Neural crest cell (in vitro differentiated cells): ENCODE measurements at places on chromosomes 6 and 20. TPM values are rescaled to one million over a fixed set of nuclear protein-coding genes. Genes with fewer than 3 reads are reported as not detected.

Gene PCK1
- not detected in 2 replicates for total RNA-seq

Gene HSPA1L
- total RNA-seq, result 1.5 and 1.8 TPM in 2 replicates

Gene DNAH8
- total RNA-seq, result 0.05 and 0.39 TPM in 2 replicates

DNA sequence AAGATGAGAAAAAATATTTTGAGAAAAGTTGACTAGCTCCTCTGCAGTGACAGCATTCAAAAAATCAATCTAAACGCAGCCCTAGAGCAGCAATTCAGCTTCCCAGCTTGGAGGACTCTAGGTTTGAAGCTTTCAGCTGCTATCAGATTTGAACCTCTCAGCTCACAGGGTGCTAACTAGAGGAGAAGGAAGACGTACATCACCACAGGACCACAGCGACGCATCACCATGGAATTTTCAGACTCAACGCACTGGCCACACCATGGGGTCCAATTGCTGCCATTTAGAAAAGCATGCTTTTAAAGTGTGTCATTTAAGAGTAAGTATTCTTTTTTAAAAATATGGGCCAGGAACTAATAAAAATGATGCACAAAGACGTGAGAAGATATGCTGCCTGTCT is 45.0 kb upstream of the FUCA2 start:
- no peak for DNase-seq

DNA sequence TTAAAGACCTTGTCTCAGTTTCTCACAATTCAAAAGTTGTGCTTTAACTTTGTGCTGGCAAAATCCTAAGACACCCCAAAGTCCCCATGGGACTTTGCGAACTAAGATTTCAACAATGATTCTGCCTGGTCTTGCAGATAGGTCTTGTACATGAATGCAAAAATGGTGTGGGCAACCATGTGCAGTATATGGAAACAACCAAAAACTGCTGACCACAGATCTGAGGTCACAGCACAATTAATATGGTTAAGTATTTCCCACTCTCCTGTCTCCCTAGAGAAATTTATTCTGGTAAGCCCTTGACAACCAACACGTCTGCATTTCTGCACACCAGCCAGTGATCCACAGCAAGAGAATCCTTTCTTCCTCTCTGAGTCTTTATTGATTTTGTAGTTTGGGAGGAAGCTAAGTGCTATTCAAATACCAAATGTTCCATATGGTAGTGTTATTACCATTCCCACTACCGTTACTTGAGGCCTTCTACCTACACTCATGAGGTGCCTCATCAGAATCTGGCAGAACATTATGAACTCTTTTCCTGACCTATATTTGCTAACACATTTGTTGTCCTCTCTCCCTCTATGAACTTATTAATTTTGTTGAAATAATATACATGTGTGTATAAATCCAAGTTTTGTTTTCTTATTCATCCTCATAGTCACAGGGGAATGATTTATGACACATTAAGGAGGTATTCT is 178.7 kb downstream of the ATXN1 start:
- DNase-seq, result no peak

GRCh38 chr20:50704971-50705370 is 13.6 kb upstream of the RIPOR3 start:
- DNase-seq, result no peak

GRCh38 chr20:52518735-52519134 is 327.2 kb upstream of the ZFP64 start:
- no peak for DNase-seq

GRCh38 chr6:56515081-56515905 is 127.4 kb downstream of the DST start:
- no peak for DNase-seq

GRCh38 chr6:169802790-169803189 is 51.4 kb downstream of the ERMARD start:
- no peak for DNase-seq

DNA sequence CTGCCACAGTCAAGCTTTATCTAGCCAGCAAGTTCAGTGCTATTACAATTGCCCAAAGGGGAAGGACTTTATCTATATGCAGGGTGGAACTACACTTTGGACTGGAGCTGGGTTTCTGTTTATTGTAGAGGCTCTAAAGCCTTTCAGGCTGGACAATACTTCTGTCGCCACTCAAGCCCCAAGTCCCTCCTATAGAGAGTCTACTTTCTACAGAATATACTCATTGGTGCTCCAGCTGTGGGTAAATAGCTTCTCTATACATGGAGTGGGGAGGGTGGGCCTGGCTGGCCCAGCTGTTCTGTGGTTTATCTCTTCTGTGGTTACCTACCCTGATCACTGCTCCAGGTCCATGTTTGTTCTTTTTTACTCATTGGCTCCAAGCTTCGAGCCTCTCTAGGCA is 151.8 kb upstream of the MYLIP start:
- DNase-seq, result no peak

GRCh38 chr6:158058171-158058651 is 76.5 kb downstream of the SYNJ2 start:
- DNase-seq, result no peak
